Epithelial cell of prostate (primary cell): ENCODE measurements at places on chromosomes 4 and X.

GRCh38 chr4:110632506-110633357 lies 9.9 kb upstream of the PITX2 start:
- DNase-seq, result no peak

DNA sequence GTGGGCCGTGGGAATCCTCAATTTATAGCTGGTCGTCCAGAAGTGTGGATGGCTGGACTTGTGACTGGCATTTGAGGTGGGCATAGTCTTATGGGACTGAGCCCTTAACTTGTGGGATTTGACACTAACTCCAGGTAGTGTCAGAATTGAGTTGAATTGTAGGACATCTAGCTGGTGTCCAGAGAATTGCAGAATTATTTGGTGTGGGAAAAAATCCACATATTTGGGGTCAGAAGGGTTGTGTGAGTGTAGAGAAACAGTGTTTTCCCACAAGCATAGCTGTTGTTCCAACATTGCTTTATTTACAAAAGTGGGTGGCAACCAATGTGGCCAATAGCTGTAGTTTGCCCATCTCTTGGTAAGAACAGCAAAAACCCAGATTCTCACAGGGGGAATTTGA lies 91.3 kb downstream of the MOSPD2 start:
- DNase-seq, result no peak

DNA sequence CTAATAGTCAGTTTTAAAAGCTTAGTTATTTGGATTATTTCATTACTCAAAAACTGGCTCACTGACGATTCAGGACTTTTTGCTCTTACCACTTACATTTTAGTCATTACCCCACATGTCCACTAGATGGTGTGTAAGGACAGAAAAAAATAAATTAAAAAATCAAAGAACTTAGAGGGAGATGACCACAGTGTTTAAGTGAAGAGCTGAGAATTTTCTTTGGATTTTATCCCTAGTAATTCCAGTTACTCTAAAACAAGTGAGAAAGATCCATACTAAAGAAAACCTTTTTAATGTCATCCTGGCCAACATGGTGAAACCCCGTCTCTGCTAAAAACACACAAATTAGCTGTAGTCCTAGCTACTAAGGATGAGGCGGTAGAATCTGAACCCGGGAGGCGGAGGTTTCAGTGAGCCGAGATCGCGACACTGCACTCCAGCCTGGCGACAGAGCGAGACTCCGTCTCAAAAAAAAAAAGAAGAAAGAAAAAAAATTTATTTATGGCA lies 26.4 kb upstream of the TMPRSS11B start:
- peak; percentile 3 for DNase-seq

- DNase-seq, result no peak
Observed at GRCh38 chr4:169439244-169439643, 168.5 kb upstream of the SH3RF1 start.

- peak; percentile 20 for DNase-seq
Observed at GRCh38 chr4:89492581-89493071, 185.0 kb upstream of the GPRIN3 start.

DNA sequence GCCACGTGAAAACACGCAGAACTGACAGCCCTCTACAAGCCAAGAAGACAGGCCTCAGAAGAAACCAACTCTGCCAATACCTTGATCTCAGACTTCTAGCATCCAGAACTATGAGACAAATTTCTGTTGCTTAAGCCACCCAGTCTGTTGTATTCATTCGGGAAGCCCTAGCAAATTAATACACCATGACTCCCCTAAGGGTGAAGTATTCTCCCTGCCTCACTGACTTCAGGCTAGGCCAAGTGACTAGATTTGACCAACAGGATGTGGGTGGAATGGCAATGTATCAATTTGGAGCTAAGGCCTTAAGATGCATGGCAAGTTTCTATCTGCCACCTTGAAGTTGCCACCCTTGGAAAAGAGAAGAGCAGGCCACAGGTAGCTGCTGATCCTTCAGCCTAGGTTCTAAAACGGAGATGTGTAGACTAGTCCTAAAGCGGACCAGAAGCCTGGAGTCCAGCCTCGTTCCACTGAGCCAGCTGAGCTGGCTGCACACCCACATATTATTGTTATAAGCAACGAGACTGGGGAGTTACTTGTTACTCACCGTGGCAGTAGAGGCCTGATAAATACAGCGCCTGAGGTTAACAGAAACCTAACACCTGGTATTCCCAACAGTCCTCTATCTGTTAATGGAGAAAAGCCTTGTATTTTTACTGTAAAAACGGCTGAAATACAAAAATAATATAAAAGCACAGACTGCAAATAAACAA lies 16.4 kb downstream of the SCARB2 start:
- no peak for DNase-seq

GRCh38 chr4:158496030-158496741 lies 25.5 kb upstream of the RXFP1 start:
- no peak for DNase-seq

- DNase-seq, result no peak
Observed at GRCh38 chrX:134679221-134679620, 20.9 kb upstream of the PLAC1 start.

GRCh38 chrX:124269881-124270280 lies 62.6 kb upstream of the TEX13D start:
- DNase-seq, result no peak

DNA sequence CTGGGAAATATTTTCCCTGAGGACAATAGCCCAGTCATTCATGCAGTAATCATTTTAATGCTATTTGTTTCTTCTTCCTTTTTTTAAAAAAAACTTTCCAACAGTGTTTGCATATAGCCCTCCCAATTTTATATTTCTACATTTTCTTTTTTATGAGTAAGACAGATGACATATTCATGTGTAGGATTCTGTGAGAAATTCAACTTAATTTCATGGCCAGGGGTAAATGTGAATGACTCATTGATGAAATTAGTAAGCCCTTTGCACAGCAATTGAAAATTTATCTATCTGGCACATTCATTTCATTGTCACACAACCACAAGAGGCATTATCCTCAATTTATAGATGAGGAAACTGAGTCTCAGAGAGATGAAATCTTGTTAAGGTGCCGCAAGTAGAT lies 13.7 kb upstream of the SMIM20 start:
- no peak for DNase-seq
